ENCODE measurements at places on chromosomes 12 and 14. TPM values are rescaled to one million over a fixed set of nuclear protein-coding genes. Genes with fewer than 3 reads are reported as not detected.

The CCDC175 gene
- total RNA-seq, result not detected

The PRPH gene
- total RNA-seq, result not detected

GRCh38 chr14:100673085-100673806 is 53.4 kb upstream of the DLK1 start:
- peak; percentile 77 for DNase-seq

GRCh38 chr12:6206327-6206726 is 6.1 kb downstream of the CD9 start:
- DNase-seq, result no peak

Measured in body of pancreas (tissue), 4 donors.